ENCODE measurements at places on chromosomes 7 and 10. TPM values are rescaled to one million over a fixed set of nuclear protein-coding genes. Genes with fewer than 3 reads are reported as not detected.

- DNase-seq, result no peak
Measured at GRCh38 chr7:148701414-148701813, 2.7 kb downstream of the CUL1 start.

DNA sequence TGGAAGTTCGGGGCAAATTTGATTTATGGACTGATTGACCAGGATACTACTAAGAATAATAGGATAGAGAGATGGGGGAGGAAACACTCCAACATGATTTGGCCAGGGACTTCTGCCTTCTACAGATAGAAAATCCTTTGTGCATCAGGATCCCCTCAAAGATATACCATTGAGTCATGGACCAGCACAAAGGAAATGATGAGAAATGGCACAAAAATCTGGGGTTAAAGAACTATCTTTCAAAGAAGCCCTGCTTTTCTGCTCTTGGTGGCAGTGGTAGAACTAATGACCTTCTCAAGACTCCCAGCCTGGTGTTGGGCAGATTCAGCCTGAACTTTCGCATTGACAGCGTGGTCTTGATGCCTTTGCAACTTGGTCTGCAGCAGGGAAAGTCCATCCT, 27.6 kb upstream of the LAMB1 start:
- DNase-seq, result no peak

- no peak for DNase-seq
Measured at GRCh38 chr10:90319188-90319914, 538.5 kb downstream of the HTR7 start.

DNA sequence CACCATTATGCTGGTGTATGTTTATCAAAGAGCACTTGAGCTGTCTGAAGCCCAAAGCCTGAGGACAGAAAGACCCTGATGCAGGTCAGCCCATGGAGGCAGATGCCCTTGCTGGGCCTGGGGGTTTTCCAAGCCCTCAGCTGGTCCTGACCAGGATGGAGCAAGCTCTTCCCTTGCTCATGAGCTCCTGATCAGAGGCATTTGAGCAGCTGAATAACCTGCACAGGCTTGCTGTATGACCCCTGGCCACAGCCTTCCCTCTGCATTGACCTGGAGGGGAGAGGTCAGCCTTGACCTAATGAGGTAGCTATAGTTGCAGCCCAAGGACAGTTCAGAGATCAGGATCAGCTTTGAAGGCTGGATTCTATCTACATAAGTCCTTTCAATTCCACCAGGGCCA, 13.0 kb downstream of the AQP1 start:
- no peak for DNase-seq

- peak; percentile 88 for DNase-seq
Measured at GRCh38 chr7:140230516-140230860, 53.7 kb upstream of the KDM7A start.

- no peak for DNase-seq
Measured at GRCh38 chr7:80654887-80655340, 16.5 kb downstream of the CD36 start.

DNA sequence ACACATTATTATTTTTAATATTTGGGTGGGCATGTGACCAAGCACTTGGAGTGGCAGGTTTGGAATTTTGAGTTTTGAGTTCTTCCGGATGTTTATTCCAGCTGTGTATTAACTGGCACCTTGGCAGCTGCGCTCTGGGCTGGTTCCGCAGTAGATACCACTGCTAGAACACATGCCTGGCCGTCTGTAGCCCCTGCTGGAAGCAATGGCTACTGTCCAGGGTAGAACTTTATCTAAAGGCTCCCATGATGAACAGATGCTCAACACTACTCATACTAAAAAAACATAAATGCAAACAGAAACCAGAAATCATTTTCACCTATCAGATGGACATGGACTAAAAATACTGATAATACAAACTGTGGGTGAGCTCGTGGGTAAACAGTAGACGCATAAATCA, 19.4 kb upstream of the SH3PXD2A start:
- no peak for DNase-seq

- no peak for DNase-seq
Measured at GRCh38 chr10:31466313-31466712, 147.3 kb downstream of the ZEB1 start.

GRCh38 chr10:50577681-50578350, 45.9 kb downstream of the SGMS1 start:
- no peak for DNase-seq

DNA sequence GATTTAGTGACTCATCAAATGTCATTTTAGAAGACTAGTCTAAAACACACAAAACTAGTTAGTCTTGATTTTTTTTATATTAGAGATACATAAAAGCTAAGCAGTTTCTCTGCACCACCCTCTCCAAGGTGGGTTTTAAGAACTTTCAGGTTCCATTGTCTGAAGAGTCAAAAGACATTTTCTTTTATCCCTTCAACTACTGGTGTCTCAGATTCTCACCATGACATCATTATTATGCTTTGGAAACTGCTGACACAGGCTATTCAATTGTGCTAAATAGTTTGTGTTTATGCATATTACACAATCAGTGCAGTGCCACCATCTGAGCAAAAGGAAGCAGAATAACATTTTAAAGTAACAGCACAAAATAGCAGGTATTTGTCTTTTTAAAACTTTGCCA, 52.2 kb downstream of the IGF2BP3 start:
- DNase-seq, result no peak

DNA sequence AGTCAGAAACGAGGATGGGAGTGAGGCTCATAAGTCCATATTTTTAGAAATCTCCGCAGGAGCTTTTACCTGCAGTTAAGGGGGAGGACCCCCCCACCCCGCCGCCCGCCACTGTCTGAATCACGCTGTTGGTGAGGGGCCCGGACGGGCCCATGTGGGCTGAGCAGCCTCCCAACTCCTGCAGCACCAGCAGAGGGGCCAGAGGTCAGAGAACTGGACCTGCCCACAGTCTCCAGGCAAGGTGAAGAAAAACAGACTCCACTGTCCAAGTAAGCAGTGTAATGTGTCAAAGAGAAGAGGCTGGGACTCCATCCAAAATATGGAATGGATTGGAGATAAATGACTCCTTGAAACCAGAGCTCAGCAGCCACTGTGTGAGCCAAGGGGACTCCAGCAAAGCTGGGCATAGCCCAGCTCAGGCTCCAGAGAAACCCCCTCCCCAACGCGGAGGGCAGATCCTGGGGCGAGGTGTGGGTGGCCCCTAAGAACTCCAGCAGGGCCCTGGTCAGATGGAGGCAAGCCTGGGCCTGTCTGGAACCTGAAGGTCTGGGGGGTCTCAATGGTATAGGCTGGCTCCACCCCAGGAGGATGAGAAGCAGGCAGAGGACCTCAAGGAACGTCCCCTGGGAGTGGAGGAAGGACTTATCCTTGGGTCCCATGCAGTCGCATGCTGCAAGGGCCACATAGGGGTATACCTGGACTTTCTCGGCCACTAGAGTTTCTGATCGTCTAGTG, 128.5 kb upstream of the TNS3 start:
- no peak for DNase-seq

- no peak for DNase-seq
Measured at GRCh38 chr7:102994567-102994966, 80.0 kb downstream of the FBXL13 start.

DNA sequence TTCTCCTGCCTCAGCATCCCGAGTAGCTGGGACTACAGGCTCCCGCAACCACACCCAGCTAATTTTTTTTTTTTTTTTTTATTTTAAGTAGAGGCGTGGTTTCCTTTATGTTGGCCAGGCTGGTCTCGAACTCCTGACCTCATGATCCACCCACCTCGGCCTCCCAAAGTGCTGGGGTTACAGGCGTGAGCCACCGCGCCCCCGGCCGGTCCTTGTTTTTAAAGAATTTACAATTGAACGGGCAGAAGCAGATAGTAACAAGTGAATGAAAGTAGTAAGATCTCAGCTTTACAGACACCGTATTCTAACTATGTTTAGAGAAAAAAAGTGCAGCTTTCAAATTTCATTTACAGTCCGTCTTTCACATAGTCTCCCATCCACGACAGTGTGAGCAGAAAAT, 112.5 kb upstream of the VWC2 start:
- no peak for DNase-seq

DNA sequence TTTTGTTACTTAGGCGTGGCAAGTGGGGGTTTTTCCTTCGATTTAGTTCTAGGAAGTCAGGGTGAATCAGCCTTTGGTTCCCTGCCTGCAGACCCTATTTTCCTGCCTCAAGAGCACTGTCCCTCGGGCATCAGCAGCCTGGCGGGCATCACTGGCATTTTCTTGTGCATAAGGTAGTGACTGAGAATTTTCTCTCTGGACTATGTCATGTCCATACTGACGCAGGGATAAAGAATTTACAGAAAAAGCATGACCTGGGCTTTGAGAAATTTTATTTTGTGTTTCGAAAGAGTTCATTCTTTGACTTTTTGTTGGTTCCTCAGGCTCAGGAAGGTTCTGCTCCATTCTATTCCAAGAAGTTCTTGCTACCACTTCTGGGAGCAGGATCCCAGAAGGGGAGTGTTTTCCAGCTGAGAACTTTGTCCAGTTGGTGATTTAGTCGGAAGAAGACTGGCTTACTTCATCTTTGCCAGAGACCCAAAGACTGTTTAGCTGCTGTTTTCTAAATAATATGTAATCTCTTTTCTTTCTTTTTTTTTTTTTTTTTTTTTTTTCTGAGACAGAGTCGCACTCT, 213.9 kb upstream of the SH2B2 start:
- DNase-seq, result peak; percentile 16

GRCh38 chr7:108094933-108095710, 35.0 kb downstream of the LAMB4 start:
- no peak for DNase-seq

GRCh38 chr7:133478591-133479135, 225.8 kb downstream of the EXOC4 start:
- DNase-seq, result no peak

DNA sequence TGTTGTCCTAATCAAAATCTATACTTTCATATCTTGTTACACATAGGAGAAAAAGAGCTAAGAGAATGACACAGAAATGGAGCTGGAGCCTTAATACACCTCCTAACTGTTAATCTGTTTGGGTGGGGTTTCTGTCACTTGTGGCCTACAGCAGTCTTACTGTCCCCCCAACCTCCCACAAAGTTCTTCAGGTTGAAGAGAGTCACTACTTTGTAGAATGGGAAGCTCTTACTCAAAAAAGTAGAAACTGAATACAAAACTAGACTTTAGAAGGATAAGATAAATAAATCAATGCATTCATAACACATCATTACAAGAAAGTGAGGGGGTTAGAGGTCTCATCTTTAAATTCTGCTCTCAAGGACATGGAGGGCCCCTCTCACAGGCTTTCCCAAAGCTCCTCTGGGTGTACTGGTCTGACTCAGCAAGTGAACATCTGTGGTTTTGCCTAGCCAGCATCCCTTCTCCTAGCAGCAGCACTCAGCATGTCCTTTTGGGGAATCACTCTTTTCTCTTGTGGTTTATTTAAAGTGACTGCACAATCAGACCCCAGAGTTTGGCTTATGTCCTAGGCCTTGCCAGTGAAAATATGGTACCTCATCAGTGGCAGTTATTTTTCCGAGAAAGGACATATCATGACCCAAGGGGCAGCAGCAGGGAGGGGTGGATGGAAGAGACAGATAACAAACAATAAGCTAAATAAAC, 2.0 kb upstream of the BLVRA start:
- DNase-seq, result no peak

- DNase-seq, result no peak
Measured at GRCh38 chr10:48460182-48460581, 144.7 kb downstream of the ARHGAP22 start.

- no peak for DNase-seq
Measured at GRCh38 chr10:124672181-124672638, 72.0 kb downstream of the FAM53B start.

DNA sequence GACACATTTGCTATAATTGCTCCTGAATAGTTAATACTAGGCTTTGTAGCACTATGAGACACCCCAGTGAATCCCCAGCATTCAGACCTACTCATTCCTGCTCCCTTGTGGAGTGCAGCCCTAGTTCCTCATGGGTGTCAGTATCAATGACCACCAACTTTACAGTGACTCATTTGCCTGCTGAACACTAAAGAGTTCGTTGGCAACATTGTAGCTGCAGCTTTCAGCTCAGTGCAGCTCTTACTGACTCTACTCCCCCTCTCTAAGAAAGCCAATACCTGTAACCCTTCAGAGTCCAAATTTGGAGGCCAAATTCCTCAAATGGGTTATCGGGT, 127.1 kb upstream of the MTPN start:
- no peak for DNase-seq

DNA sequence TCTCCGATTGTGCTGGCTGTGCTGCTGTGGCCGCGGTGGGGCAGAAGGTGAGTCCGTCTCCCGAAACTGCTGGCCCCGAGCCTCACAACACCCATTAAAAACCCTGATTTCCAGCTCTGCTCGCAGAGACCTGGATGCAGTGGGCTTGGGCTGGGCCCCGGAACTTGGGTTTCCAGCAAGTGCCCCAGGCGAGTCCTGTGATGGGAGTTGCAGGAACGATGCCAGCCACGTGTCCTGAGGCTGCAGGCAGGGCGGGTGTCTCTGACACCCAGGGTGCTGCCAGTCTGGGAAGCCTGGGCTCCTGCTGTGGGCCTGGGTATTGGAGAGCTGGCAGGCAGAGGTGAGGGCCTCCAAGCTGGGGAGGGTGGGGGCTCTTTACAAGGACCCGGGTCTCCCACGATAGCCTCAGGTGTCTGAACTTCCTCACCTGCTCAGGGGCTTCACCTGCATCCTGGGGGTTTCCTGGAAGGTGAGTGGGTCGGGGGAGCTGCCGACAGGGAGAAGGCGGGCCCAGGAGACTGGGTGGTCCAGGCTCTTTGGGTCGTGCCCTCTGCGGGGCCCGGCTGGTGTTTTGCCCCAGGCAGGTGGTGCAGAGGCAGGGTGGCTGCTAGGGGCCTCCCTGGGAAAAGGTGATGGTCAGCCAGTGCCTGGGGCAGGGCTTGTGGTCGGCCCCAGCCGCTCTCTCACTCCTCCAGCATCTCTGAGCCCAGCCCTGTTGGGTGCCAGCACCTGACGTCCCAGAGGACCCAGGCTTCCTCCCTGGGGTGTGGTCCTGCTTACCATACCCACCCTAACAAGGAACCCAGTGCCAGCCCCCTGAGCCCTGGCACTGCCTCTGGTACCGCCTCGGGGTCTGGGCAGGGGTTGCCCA, 180.3 kb downstream of the DNAJB6 start:
- DNase-seq, result peak; percentile 68

- DNase-seq, result no peak
Measured at GRCh38 chr10:77441353-77442166, 196.0 kb downstream of the KCNMA1 start.

GRCh38 chr7:155344270-155344617, 46.6 kb downstream of the INSIG1 start:
- DNase-seq, result no peak

- DNase-seq, result no peak
Measured at GRCh38 chr7:4716946-4717795, 35.1 kb downstream of the FOXK1 start.

GRCh38 chr7:11193131-11193867, 219.6 kb downstream of the PHF14 start:
- DNase-seq, result no peak

- no peak for DNase-seq
Measured at GRCh38 chr10:19848226-19848985, 32.2 kb downstream of the PLXDC2 start.

- DNase-seq, result no peak
Measured at GRCh38 chr7:113085781-113086390, 741 bp downstream of the GPR85 start.

FANK1 gene
- total RNA-seq, result 1.5 TPM

CPED1 gene
- 99.6 TPM for total RNA-seq

TMEM225B gene
- total RNA-seq, result 0.57 TPM

CAMK2G gene
- 78.8 TPM for total RNA-seq

GATA3 gene
- total RNA-seq, result 0.97 TPM

PLEKHS1 gene
- total RNA-seq, result not detected

GNA12 gene
- total RNA-seq, result 59.8 TPM

CFAP46 gene
- 0.81 TPM for total RNA-seq

TPK1 gene
- 9.9 TPM for total RNA-seq

GSTO2 gene
- total RNA-seq, result 0.48 TPM

STEAP1B gene
- 2.8 TPM for total RNA-seq

GAD2 gene
- not detected for total RNA-seq

OR13A1 gene
- total RNA-seq, result not detected

SFRP4 gene
- total RNA-seq, result 56.7 TPM
